ENCODE measurements at places on chromosomes 13 and 19.
A peak's percentile ranks its signal among the peaks of the same experiment; 100 is the strongest.

DNA sequence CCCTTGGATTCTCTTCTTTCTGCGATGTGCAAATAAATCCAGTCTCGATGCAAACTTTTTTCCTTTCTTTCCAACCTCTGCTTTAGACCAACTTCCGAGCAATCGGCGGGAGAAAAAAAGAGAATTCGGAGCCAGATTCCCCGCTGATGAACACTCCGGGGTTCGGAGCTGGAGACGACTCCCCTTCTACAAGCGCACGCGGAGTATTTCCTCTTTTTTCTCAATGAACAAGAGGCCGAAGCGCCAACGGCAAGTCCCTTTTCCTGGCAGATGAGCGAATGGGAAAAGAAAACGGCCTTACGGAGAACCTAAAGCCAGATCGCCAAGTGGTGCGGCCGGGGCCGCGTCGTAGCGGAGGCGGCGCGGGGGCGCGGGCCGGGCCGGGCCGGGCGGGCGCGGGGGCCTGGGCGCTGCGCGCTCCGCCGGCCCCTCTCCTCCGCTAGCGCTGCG lies 250 bp downstream of the SPRY2 start:
- DNase-seq, result no peak

- peak; percentile 70 for DNase-seq
Measured at GRCh38 chr13:100588331-100589177, at the start of gene GGACT. GGACT (minus strand) TSS chr13:100588789; CDS start chr13:100532591, 56,198 bp downstream.

DNA sequence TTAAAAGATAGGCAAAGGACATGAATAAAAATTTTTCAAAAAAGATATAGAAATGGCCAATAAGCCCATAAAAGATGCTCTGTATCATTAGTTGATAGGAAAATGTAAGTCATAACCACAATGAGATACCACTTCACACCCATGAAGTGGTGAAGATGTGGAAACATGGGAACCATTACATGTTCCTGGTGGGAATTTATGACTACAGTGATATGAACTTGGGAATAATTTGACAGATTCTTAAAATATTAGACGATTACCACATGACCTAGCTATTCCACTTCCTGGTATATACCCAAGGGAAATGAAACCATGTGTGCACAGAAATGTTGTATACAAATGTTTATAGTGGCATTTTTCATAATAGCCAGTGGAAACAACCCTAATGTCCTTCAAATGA lies 232.2 kb downstream of the GGACT start:
- DNase-seq, result no peak

DNA sequence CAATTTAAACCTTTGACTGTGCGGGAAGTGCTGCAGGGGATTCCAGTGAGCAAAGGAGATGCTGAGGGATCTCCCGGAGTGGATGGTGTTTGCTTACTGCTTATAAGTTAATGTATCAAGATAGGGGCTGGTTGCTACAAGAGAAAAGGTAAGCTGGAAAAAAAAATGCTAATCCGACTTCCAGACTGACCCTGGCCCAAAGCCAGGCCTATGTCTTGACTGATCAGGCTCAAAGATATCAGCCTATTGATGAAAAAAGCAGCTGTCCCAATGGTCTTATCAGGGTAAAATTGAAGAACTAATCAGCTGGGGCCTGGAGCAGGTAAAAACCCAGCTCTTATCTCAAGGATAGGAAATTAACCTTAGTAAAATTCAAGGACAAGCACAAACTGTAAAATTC lies 10.9 kb upstream of the ZNF90 start:
- no peak for DNase-seq

- DNase-seq, result peak; percentile 37
Measured at GRCh38 chr13:20566468-20566897, 474 bp upstream of the IFT88 start.

DNA sequence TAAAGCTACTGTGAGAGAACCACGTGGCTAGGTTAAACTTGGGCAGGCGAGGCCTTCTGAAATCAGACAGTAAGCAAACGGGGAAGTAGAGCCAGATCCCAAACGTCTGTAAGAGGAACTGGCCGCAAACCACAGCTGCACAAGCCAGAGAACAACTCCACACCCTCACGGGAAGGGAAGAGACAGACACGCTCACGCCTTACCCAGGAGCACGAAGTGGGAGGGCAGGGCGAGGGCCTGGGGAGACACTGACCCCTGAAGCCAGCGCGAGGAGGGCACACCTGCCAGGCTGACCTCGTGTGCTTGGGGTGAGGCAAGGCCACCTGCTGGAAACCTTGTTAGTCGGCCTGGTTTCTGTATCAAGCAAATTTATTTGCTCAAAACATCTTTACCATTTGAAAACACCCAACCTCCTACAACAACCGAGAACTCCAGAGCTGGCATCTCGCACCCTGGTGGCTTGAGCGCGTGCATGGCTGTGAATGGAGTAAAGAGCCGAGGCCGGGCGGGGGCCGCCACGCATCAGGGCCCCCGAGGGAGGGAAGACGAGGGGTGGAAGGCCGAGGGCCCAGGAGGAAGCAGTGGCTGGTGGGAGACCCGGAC lies 7.3 kb downstream of the POLR2E start:
- peak; percentile 50 for DNase-seq

- no peak for DNase-seq
Measured at GRCh38 chr19:3944018-3944721, 11.3 kb downstream of the NMRK2 start.

DNA sequence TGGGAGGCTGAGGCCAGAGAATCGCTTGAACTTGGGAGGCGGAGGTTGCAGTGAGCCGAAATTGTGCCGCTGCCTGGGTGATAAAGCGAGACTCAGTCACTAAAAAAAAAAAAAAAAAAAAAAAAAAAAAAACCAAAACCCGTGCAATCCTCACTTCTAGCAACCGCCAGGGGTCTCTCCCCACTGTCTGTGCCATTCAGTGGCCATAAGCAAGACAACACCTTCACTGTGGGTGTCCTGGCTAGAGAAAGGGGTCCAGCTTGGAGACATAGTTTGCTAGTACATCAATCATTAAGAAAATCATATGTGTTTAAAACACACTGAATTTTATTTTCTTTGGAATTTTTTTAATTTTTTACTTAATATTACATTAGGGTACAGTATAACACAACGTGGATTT lies 68.2 kb downstream of the RASL11A start:
- DNase-seq, result peak; percentile 36

- no peak for DNase-seq
Measured at GRCh38 chr19:54660306-54660705, 2.5 kb upstream of the LILRB4 start.

- no peak for DNase-seq
Measured at GRCh38 chr13:36630181-36630803, 43.5 kb upstream of the SERTM1 start.

- no peak for DNase-seq
Measured at GRCh38 chr13:19053561-19053960, 128.1 kb downstream of the TUBA3C start.

- DNase-seq, result no peak
Measured at GRCh38 chr13:76439546-76439945, 446.7 kb downstream of the KCTD12 start.

DNA sequence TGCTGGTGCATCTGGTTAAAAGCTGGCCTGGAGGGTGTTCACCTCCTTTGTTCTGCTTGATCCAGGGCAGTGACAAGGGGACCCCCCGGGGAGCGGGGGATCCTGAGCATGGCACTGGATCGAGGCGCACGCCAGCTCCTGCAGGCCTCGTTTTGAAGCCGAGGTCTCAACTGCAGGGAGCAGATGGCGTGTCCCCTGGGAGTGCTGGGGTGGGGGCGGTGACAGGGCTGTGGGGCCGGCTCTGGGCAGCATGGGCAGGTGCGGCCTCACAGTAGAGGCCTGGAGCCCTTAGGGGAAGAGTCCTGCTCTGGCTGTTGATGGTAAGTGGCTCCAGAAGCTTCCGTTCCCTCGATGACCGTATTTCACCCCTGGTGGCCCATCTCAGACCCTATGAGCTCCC lies 51.8 kb downstream of the CRTC1 start:
- DNase-seq, result no peak

DNA sequence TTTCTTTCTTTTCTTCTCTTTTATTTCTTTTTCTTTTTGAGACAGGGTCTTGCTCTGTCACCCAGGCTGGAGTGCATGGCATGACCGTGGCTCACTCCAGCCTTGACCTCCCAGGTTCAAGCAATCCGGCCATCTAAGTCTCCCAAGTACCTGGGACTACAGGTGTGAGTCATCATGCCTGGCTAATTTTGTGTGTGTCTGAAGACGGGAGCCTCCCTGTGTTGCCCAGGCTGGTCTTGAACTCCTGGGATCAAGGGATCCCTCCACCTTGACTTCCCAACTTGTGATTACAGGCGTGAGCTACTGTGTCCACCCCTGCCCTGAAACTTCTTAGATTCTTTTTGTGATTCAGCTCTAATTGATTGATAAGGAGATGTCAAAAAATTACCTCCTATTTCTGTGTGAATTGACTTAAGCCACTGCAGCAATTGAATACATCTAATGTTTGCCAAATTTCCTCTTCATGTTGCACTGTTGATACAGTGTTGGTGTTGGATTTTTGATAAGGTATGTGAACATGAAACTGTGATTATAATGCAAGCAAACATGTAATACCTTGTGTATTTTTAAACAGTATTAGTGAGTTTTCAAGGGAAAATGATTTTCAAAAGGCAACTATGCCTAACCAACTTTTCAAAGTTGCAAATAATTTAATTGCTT lies 22.6 kb downstream of the KLF5 start:
- no peak for DNase-seq

GRCh38 chr13:27352698-27353097 lies 71.7 kb upstream of the GTF3A start:
- no peak for DNase-seq

GRCh38 chr19:6101991-6102390 lies 8.3 kb downstream of the RFX2 start:
- no peak for DNase-seq

DNA sequence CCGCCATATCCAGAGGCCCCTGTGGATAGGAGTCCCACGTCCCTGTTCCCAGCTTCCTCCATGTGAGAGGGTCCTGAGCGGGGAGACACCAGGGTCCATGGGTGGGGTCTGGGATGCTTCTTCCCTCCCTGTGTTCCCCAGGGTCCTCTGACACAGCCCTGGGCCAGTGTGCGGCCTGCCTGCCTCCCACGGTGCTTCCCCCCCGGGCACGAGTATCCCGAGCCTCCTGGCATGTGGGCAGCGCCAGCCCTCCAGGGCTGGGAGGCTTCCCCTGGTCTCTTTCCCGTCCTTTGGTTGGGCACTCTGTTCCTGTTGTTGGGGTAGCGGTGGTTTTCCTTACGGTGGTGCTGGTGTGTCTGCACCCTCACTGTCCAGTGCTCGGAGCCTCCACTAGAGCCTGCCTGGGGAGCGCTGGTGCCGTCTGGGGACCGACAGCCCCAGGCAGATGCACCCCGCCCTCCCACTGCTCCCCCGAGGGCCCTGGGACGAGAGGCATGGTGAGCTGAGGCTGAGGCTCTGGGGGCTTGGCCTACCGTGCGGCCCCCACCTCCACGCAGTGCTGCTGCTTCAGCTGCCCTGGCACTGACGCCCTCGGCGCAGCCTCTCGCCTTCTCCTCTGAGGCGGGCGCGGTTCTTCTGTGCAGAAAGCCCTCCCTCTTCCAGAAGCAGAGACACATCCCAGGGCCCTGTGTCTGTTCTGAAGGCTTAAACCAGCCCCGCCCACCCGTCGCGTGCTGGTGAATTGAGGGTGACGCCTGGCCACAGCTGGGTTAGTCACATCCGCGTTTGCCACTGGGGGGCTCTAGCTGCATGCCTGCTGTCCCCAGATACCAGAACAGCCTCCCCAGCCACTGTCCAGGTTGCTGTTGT lies 27.9 kb downstream of the PLEKHJ1 start:
- DNase-seq, result no peak

- no peak for DNase-seq
Measured at GRCh38 chr13:109983447-109983846, 197.1 kb upstream of the IRS2 start.

DNA sequence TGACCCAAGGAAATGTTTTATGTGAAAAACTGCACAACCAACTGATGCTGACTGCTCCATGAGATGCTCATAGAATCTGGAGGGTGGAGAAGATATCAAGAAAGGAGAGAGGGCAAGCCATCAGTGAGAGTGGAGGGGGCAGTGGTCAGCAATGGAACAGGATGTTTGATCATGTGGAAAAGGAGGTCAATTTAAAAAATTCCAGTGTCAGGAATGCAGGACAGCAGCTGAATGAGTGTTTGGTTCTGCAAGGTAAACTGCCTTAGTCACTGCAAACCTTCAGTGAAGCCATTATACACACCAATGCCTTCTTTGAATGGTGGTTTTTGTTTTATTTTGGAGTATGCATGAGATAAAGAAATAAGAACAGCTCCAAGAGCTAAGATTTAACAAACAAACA lies 121.5 kb downstream of the FGF14 start:
- no peak for DNase-seq

DNA sequence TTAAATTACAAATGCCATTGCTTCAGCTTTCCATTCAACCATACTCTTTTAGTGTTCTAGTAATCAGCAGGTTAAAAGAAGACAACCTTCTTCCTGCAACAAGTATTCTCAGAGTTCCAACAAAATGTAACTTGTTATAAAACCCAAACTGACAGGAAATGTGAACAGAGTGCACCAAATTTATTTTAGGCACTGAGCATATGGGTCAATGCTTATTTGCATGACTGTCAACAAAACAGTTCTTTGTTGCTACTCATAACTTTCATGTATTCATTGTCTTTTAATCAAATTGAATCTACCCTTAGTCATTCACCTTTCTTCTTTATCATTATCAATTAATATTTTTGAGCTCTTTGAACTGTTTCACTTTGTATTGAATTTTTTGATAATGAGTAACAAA lies 554.1 kb downstream of the DACH1 start:
- DNase-seq, result no peak

DNA sequence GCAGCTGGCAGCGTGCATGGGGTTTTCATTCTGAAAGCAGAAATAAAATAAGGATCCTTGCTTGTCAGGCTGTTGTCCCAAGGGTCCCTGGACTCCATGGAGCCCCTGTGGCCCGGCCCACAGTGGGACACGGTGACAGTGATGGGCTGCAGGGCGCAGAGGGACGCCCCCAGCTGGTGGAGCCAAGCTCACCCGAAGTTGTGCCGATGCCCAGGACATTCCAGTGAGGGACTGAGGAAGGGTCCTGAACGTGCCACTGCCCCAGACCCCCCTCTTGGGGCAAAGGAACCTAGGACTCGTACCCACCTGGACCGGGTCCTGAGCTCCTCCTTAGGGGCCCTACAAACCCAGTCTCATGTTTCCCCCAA lies 35.0 kb downstream of the MYO9B start:
- DNase-seq, result no peak
